Hematopoietic multipotent progenitor cell treated with erythropoietin and hydrocortisone succinate and interleukin-3 and kit ligand, for 17 days (in vitro differentiated cells): ENCODE measurements at places on chromosomes 1 and 21.

- DNase-seq, result no peak
Observed at GRCh38 chr1:226309398-226310244, 657 bp upstream of the LIN9 start.

- no peak for DNase-seq
Observed at GRCh38 chr1:178011864-178012503, 42.1 kb upstream of the SEC16B start.

- no peak for DNase-seq
Observed at GRCh38 chr1:108646648-108647269, 14.1 kb downstream of the HENMT1 start.

GRCh38 chr1:195733826-195734225, 874.4 kb downstream of the KCNT2 start:
- DNase-seq, result no peak

- DNase-seq, result no peak
Observed at GRCh38 chr1:85584264-85584781, 3.8 kb downstream of the CCN1 start.

DNA sequence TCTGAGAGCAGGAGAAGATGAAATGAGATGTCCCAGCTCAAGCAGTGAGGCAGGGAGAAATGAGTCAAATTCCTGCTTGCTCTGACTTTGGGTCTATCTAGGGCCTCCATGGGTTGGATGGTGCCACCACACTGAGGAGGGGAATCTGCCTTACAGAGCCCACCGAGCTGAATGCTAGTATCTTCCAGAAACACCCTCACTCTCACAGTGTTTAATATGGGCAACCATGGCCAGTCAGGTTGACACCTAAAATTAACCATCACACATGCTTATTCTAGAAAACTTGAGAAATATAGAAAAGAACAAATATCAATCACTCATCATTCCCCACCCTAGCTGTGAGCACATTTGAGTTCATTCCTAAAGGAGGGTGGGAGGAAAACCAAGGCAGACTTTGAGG, 29.4 kb upstream of the FHAD1 start:
- DNase-seq, result no peak

DNA sequence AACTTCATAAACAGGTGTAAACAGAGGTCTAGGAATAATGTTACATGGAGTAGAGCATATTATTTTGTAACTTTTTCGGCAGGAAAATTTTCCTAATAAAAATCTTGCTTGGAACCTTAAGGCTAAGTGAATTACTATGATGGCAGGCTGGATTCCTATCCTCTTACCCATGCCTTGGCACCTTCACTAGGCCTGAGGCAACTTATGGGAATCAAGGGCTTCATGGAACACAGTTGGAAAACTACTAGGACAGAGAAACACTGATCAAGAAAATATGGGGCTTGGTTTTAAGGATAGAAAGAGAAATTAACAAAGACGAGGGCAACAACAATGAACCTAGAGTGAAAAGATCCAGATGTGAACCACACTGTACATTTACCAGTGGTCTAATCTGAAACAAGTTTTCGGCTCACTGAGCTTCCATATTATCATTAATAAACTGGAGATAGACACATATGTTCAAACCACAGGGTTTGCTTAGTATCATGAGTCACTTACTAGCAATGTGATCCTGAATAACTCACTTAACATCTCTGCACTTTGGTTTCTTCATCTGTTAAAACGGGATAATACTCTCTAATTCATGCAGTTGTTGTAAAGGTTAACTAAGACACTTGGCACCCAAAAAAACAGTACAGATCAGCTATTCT, 68.5 kb downstream of the GPATCH2 start:
- DNase-seq, result no peak

- DNase-seq, result no peak
Observed at GRCh38 chr1:97254731-97255463, 533.3 kb downstream of the PTBP2 start.

- DNase-seq, result no peak
Observed at GRCh38 chr1:107184888-107185287, 44.0 kb downstream of the NTNG1 start.

DNA sequence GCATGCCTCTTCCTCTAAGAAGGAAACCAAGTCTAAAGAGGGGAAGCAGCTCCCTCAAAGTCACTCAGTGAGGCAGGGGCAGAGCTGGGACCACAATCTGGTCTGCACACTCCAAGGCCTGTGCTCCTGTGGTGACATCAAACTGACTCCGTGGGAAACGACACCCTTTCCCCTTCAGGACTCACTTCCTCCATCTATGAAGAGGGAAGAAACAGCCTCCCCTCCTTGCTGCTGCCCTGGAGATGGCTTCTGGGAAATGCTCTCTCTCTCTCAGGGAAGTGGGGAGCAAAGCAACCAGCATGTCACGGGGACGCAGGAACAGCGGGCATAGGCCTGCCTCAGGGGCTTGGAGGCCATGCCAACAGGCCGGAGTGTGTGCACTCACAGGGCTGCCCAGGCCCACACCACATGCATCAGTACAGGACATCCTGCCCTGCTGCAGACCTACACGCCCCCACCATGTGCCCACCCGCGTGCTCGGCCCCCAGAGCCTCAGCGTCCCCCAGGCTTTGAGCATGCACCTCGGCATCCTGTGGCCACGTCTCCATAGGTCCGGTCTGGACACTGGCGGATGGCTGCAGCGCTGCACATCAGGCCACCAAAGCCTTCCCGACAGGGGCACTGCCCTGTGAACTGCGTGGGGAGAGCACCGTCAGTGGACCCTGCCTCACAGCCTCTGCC, 25.7 kb downstream of the LAMB3 start:
- no peak for DNase-seq

GRCh38 chr21:42544544-42544943, 30.9 kb downstream of the SLC37A1 start:
- no peak for DNase-seq

- no peak for DNase-seq
Observed at GRCh38 chr1:112046630-112047029, 57.2 kb upstream of the KCND3 start.

DNA sequence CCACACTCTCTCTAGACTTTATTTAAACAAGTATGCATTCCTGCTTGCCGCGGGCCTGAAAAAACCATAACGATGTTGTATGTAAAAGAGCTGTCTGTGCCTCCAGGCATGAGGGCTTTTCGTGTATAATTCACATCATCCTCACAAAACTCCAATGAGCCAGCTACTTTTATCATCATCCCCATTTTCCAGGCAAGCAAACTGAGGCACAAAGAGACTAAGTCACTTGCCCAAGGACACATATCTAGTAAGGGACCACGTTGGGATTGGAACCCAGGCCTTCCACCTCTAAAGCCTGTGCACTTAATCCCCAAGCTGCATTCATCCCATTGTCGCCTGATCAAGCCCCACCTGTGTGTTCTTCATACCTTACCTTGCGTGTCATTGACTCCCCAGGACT, 226.9 kb downstream of the KAZN start:
- no peak for DNase-seq
